ENCODE measurements at places on chromosomes 4 and X.

GRCh38 chr4:7431696-7432530 lies 2.8 kb downstream of the PSAPL1 start:
- DNase-seq, result no peak

- DNase-seq, result peak; percentile 66
Observed at GRCh38 chrX:41148553-41148952, 63.3 kb downstream of the USP9X start.

- no peak for DNase-seq
Observed at GRCh38 chr4:66416425-66416824, 746.1 kb upstream of the EPHA5 start.

DNA sequence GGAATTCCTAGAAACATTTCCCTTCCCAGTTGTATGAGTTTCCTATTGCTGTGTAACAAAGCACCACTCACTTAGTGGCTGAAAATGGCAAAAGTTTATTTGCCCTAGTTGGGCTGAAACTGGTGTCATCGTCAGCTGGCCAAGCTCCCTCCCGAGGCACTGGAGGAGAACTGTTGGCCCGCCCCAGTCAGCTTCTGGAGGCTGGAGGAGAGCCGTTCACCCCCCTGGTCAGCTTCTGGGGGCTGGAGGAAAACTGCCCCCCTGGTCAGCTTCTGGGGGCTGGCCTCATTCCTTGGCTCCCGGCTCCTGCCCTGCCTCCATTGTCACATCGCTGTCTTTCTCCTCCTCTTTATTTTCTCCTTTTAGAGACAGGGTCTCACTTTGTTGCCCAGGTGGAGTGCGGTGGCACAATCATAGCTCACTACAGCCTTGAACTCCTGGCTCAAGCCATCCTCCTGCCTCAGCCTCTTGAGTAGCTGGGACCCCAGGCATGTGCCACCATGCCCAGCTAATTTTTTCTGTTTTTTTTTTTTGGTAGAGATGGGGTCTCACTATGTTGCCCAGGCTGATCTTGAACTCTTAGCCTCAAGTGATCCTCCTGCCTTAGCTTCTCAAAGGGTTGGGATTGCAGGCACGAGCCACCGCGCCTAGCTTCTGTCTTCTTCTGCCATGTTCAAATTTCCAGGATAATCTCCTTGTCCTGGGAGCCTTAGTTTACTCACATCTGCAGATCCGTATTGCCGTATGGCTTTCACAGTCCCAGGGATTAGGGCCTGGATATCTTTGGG lies 3.2 kb downstream of the RGS12 start:
- DNase-seq, result no peak

- DNase-seq, result no peak
Observed at GRCh38 chrX:57587607-57588006, 4.2 kb upstream of the ZXDB start.

DNA sequence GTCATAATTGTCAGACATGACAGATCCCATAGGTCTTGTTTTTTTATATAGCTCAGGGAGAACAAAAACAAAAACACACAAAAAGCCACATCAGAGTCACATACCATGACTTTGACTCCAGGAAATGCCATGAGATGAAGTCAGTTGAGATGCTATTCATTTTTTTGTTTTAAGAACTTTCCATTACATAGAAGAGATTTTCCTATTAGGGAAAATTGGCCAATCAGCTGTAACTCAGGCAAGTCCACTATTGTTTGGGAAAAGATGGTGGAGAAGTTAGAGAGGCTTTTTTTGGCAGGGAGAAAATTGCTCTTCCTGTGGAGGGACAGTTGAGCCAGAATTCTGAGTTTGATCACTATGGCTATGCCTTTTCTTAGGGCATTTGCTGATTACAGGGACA lies 72.6 kb downstream of the SMARCA5 start:
- peak; percentile 44 for DNase-seq

DNA sequence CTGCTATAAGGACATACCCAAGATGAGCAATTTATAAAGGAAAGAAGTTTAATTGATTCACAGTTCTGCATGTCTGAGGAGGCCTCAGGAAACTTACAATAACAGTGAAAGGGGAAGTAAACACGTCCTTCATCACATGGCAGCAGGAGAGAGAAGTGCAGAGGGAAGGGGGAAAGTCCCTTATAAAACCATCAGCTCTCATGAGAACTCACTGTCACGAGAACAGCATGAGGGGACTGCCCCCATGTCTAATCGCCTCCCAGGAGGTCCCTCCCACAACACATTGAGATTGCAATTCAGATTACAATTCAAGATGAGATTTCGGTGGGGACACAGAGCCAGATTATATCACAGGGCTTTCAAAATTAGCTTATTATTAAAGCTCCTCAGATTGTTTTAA lies 209.5 kb upstream of the PPP3CA start:
- no peak for DNase-seq

- DNase-seq, result no peak
Observed at GRCh38 chr4:166315721-166316467, 442.9 kb downstream of the TLL1 start.

DNA sequence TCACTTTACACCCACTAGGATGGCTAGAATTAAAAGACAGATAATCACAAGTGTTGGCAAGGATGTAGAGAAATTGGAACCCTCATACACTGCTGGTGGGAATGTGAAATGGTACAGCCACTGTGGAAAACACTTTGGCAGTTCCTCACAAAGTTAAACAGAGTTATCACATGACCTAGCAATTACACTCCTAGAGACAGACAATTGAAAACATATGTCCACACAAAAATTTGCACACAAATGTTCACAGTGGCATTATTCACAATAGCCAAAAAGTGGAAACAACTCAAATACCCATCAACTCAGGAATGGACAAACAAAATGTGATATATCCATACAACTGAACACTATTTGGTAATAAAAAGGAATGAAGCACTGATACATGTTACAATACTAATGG lies 5.7 kb downstream of the ZNF280C start:
- DNase-seq, result peak; percentile 20

DNA sequence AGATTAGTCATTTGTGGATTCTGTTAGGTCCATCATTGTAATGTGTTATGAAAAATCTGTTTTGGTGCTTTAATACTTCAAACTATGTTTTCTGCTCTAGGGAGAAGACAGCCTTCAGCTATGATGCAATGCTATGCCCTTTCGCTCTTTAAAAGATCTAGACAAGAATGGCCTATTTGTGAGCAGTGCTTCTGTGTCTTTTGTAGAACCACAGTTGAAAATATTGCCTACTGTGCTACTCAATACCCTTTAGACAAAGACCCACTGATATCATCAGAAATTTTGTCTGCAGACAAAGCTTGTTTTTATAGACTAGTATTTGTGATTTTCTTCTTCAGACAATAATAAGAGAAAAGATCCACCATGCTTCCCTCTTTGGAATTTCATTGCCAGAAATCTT lies 44.6 kb upstream of the SLITRK2 start:
- no peak for DNase-seq

DNA sequence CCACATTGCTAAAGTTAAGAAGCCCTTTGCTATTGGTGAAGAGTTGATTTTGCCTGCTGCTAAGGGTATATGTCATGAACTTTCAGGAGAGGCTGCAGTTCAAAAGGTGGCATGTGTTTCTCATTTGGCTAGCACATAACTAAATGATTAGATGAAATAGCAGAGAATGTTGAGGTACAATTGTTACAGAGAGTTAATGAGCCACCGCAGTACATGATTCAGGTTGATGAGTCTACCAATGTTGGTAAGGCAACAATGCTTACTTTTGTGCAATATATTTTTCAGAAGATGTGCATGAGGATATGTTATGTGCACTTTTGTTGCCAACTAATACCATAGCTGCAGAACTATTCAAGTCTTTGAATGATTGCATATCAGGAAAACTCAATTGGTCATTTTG lies 21.1 kb upstream of the CXCL2 start:
- no peak for DNase-seq

- no peak for DNase-seq
Observed at GRCh38 chr4:94653095-94653649, 104.6 kb upstream of the BMPR1B start.

DNA sequence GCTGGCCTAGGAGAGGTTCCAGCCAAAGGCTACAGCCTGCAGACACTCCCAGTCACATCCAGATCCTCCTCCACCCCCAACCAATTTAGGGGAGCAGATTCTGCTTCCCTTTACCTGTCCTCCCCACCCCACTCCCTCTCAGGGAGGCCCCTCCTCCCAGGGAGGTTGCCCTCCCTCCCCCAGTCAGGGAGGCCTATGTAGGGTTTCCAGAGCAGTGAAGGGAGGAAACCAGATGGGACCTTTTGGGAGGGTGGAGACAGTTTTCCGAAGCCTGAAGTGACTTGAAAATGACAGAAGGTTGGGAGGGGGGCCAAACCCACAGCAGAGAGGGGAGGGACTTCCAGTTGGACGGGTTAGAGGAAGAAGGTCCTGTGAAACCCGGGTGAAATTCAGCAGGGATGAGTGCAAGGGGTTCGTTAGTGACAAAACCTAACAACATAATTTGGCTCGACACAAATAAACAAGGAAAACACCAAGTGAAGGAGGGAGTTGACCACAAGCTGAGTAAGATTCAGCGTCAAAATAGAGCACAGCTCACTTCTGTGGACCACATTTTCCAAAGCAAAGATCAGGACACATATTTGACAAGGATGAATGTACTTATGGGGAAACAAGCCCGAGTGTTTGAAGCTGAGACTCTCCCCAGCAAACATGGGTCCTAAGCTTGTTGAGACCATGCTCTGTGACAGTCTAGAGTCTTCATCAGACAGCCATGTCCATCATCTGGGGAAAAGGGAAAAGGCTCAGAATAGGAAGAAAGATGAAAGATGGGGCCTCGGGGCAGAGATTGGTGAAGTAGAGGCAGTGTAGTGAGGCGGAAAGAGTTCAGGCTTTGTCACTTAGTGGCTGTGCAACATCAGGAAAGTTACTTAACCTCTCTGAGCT lies 46.4 kb downstream of the PRPS1 start:
- peak; percentile 22 for DNase-seq

DNA sequence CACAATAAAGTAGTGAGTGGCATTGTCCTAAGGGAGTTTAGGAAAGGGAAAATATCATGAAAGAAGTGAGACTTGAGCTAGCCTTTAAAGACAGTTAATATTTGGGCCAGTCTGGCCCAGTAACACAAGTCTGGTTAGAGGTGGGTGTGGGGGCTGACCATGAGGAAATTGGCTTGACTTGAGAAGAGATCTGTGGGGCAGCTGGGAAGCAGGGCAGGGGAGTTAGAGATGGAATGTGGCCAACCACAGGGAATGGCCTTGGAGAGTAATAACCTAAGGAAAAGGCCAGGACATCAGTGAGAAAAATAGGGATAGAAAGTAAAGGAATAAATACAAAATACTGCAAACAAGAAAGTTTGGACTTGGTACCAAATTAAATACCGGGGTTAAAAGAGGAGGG lies 71.3 kb downstream of the CLCN5 start:
- no peak for DNase-seq

DNA sequence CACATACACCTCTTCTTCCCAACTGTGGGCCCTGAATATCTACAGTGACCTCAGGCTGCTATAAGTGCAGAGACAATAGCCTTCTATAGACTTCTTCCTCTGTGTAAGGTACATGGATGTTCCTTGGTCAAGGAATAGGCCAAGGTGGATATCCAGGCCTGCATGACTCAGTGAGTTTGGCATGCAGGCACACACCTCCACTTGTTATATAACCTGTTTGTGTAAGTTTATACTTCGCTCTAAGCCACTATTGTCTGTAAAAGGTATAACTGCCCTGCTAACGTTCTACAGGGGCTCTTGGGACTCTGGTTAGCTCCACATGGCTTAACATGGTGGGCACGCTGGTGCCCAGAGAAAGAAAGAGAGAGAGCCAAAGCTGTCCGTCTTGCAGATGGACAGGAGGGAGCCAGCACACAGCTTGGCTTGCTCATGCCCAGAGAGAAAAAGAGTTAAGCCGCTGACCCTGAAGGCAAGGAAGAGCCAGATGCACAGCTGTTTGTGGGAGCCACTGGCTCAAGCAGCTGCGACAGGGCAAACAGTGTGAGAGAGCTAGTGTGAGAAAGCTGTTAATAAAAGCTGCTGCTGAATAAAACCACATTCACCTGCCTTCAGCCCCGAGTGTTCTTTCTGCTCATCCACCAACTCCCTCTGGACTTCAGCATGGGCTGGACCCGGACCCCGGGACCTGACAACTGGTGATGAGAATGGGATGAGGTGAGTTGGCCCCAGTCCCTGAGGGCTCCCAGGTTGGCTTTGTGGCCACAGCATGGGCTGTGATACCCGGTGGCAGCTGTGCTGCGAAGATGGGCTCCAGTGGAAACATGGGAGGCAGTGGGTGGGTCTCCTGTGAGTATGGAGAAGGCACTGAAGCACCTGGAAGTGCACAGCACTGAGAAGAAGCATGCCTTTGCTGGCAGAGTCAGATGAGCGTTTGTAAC lies 44.5 kb upstream of the ZBTB33 start:
- DNase-seq, result no peak

DNA sequence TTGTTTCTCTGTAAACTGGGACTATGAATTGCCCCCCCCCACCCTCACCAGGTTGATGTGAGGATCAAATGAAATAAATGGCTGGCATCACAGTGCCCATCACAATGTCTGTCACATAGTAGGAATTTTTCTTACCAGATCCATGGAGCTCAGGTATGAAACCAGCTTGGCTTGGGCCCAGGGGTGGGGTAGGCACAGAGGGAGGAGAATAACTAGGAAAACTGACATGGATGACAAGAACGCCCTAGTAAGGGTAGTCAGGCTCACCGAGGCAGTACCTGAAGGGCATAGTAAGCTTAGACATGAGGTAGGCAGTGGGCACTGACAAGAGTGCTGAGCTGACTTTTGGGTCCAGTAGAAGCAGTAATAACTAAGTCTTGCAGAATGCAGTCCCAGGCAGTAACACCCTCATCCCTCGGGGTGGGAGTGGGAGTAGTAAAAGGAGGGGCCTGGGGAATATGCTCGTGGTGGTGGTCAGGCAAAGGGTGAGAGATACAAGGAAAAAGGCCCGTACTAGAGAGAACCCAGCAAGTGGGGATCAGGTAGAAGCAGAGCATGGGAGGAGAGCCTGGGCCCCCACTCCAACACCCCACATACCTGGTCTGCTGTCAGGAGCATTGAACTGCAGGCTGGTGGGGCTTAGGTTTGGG lies 155.9 kb upstream of the PJA1 start:
- DNase-seq, result no peak

DNA sequence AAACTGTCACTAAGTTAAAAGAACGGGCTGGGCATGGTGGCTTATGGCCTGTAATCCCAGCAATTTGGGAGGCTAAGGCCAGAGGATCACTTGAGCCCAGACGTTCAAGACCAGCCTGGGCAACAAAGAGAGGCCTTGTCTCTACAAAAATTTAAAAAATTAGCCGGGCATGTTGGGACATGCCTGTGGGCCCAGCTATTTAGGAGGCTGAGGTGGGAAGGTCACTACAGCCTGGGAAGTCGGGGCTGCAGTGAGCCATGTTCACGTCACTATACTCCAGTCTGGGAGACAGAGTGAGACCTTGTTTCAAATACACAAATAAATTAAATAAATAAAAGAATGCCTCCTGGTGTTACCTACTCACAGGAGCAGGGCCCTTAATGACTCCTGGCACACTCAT lies 69.5 kb downstream of the APBB2 start:
- no peak for DNase-seq

- no peak for DNase-seq
Observed at GRCh38 chrX:137187540-137187939, 153.7 kb upstream of the GPR101 start.
